CD4-positive, alpha-beta T cell treated with Interferon alpha-2 for 1 hour (primary cell): ENCODE measurements at places on chromosomes 2 and 18.
A peak's percentile ranks its signal among the peaks of the same experiment; 100 is the strongest.

DNA sequence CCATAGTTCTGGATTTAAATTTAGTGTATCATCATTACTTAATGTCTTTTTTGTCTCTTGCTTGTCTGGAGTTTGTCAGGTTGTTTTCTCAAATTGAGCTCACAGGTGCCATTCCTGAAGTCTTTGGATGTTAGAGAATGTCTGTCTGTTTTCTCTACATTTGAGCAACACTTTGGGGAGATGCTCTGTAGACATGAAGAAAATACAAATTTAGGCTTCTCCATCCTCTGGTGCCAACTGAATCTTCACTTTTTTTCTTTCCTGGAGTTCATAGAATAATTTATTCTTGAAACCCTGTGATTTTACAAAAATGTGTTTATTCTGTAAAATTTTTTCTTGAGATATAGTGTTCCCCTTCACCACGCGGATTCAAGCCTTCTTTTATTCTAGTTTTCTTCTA is 256.4 kb upstream of the HDAC4 start:
- no peak for DNase-seq

DNA sequence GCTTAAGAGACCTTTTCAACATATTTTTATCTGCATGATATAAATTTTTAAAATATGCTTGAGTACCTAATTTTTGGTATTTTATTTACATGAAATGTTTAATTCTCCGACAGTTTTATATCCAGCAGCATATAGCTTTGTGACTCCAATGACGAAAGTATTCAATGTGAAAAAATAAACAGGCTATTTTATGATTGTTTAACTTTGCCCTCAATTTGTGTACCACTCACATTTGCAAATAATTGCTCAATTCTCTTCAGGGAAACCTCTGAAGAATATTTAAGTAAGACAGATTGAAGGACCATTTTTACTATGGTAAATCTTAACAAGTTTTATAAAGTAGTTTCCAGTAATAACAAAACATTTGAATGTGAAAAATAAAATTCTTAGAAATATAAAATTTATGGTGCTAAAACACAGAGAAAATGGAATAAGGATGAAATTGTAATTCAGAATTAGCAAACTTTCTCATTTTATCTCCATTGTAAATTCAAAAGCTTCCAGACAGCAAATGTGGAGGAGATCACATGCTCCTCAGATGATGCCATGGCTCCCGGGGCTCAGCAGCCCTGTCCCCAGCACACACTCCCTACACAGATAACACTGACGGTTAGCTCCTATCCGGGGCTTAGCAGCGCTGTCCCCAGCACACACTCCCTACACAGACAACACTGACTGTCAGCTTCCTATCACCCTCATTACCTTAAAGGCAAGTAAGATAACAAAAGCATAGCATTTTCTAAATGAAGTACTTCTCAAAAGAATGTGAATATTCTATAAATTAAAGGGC is 39.7 kb downstream of the SH3YL1 start:
- no peak for DNase-seq

GRCh38 chr2:203498161-203498560 is 36.9 kb downstream of the RAPH1 start:
- DNase-seq: no peak

GRCh38 chr2:174591740-174592139 is 5.9 kb downstream of the WIPF1 start:
- DNase-seq: no peak

DNA sequence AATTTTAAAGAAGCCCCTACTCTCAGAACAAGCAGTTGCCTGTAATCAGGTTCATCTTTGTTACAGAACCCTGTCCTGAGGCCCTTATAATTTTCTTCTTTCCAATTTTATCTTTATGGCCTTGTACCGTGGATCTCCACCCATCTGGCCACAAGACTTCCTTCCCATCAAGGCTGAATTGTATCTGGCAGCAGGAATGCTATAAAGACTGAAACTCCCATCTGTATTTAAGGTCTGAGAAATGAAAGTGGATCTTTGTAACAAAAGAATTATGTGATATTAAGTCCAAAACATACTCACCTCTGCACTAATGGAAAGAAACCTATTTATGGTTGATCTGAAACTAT is 91.8 kb downstream of the METTL8 start:
- no peak for DNase-seq

DNA sequence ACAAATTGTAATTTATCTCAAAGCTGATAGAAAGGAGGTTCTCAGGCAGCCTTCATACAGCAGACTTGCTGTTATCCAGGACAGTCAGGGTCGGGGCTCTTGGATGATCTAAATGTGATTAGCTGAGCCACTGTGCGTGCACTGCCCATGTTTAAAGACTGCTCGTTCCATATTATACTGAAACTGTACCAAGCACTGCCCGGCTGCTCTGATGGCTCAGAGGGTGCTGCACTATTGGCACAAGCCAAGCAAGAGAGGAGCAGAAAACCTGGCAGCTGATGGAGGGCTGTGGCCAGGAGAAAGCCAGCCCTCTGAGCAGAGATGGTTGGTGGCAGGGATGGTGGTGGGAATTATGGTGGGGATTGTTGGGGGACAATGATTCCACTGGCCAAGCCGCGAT is 63.4 kb downstream of the COL6A3 start:
- no peak for DNase-seq

GRCh38 chr18:45802814-45803492 is 22.5 kb upstream of the SIGLEC15 start:
- no peak for DNase-seq

DNA sequence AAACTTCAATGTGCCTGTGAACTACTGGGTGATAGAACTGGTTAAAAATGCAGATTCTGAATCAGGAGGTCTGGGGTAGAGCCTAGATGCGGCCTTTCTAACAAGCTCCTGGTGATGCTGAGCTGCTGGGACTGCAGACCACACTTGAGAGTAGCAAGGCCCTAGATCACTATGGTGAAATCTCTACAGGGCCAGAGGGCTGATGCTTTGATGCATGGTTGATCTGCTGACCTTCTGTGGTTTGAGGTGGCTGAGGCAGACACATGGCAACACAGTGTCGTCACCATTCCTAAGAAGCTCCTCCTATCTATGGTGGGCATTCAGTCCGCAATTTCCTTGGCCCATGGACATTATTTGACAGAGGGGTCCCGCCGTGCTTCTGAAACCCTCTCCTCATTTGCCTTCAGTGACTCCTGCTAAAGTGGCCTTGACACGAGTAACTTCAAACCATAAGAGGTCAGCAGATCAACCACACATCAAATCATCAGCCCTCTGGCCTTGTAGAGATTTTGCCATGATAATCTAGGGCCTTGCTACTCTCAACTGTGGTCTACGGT is 19.8 kb downstream of the CCDC68 start:
- DNase-seq: no peak

GRCh38 chr2:230225486-230225885 is at the start of gene SP140:
TSS of gene SP140 (plus strand) at chr2:230225736. CDS start at chr2:230225845, 109 bp downstream.
- peak; percentile 89 for DNase-seq

DNA sequence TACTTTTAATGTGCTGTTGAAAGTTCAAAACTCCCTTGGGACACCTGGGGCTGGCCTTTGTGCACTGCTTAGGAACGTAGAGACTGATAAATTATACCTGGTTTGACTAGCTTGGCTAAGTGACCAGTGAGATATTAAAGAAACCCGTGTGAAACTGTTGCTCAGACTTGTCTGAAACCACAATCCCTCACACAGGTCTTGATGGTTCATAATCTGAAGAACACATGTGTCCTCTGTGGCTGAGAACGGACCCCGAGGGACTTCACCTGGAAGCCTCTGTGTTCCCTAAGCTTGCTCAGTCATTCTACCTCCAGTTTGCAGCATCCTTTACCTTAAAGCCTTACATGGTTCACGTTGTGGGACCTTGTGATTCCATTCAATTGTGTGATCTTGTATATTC is 218.8 kb downstream of the CBLN2 start:
- no peak for DNase-seq

GRCh38 chr2:30664761-30665358 is 142.4 kb downstream of the CAPN13 start:
- DNase-seq: no peak

GRCh38 chr18:70221915-70222278 is 16.4 kb upstream of the RTTN start:
- DNase-seq: no peak

DNA sequence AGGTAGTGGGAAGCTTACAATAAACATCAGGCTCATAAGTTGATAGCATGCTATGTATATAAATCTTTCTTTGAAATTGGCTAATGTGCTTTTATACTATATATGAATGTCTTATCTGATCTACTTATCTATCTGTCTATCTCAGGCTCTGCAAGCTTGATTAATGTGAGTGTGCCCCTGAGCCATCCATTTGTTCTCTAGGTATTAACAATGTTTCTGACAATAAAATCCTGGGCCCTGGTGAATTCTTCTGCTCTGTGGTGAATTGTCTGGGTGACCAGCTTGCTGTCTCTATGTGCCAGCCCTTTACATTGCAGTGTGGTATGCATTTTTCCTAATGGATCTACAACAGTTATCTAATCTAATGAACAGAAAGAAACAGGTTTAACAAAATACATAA is 295.9 kb downstream of the HRH4 start:
- DNase-seq: no peak

GRCh38 chr2:218709908-218710307 is 727 bp upstream of the TTLL4 start:
- DNase-seq: no peak

- no peak for DNase-seq
Measured at GRCh38 chr2:219059725-219060682, 717 bp downstream of the IHH start.

- DNase-seq: no peak
Measured at GRCh38 chr18:23037646-23038045, 97.6 kb upstream of the CABLES1 start.

- no peak for DNase-seq
Measured at GRCh38 chr2:206230060-206230762, 44.3 kb upstream of the ZDBF2 start.

- DNase-seq: no peak
Measured at GRCh38 chr2:158205215-158205614, 103.5 kb downstream of the UPP2 start.

GRCh38 chr2:187435078-187435477 is 13.0 kb downstream of the CALCRL start:
- no peak for DNase-seq

DNA sequence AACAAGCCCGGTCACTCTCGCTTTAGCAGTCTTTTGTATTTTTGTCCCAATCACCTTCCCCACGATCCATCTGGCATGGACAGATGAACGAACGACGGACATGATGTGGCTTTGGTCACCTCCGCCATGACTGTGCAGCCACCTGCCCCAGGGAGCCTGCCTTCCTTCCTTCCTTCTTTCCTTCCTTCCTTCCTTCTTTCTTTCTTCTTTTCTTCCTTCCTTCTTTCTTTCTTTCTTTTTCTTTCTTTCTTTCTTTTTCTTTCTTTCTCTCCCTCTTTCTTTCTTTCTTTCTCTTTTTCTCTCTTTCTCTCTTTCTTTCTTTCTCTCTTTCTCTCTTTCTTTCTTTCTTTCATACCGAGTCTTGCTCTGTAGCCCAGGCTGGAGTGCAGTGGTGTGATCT is 39.0 kb downstream of the ATP8B1 start:
- no peak for DNase-seq

DNA sequence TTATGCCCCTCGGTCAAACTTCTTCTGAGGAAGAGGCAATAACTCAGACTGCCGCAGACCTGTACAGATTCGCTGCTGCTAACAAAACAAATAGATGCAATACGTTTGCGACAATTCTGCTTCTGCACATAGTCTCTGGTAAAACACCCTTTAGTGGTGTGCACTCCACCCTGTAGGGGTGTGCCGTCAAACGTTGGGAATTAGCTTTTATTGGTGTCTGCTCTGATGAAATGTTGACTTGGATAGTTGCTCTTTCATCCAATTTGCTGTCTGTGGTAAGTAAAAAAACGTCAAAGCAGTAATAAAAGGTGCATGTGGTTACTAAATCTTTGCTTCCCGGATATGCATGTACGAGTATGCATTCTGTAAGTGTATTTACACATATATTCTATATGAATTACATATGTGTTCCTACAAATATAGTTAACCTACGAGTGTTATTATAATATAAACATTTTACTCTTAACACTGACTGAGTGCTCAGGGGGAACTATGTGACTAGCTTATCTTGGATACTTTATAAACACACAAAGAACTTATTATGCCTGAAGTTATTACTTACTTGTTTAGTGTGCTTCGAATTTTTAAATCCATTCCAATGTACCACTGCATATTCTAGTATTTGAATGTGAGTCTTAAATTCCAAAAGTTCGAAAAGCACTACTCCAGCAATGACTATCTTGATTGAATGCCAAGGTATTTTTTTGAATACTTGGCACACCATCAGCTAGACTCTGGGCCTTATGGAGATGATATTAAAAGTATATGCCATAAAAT is 610.2 kb downstream of the ZEB2 start:
- DNase-seq: no peak

- DNase-seq: no peak
Measured at GRCh38 chr2:96684883-96685576, 42.5 kb downstream of the FER1L5 start.

- no peak for DNase-seq
Measured at GRCh38 chr18:67035026-67035425, 431.1 kb upstream of the CDH19 start.

GRCh38 chr2:224764565-224765236 is 48.5 kb upstream of the CCDC195 start:
- peak; percentile 33 for DNase-seq

- DNase-seq: no peak
Measured at GRCh38 chr2:41963661-41964525, 83.9 kb upstream of the PKDCC start.

DNA sequence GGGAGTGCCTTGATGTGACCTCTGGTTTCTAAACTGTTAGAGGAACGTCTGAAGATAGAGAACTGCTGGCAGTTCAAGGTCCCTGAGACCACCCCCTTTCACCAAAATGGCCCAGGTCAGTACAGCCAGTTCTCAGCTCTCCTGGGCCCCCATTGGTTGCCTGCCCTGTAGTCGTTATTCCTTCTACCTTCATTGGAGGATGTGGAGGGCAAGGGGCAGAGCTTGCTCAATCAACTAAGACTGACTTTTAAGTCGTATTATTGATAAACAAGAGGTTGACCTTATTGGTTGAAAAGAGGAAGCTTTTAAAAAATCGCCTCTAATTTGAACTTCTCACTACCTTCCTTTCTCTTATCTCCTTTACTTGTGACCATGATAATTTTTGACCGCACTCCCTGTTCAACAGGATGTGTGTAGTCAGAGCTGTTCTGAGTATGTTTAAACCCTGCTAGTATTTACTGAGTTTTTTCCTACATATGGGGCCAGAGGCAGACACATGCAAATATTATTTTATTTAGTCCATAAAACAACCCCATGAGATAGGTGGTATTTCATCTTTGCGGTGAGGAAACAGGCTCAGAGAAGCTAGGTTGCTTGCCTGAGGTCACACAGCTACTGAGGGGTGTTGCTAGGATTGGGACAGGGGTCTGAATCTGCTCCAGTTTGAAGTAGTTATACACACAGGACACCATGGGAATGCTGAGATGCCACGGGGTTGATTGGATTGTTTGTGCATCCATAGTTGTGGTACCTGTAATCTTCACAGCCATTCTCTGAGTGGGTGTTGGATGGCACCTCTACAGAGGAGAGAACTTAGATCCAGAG is 65.9 kb downstream of the TMEM247 start:
- no peak for DNase-seq

DNA sequence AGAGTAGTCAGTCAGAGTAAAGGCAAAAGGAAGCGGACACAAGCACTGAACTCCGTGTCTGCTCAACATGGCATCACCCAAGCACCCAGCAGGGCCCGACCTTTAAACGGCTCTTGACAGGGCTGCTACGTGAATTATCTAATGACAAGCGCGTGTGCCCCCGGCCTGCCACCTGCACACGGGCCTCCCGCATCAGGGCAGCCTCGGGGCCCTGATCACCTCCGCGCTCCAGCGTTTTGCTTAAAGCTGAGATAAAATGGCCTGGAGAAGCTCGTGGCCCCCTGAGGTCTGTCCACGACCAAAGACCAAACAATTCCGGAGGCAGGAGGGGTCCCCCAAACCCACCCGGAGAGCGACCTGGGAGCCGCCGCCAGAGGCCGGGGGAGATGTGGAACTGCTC is 376 bp downstream of the NDUFA10 start:
- DNase-seq: no peak
